NCI-H2227 treated with DMSO at 0.1 percent for 48 hours (cell line): ENCODE measurements at places on chromosomes 11 and 22.
A peak's percentile ranks its signal among the peaks of the same experiment; 100 is the strongest.

- no peak for DNase-seq
Observed at GRCh38 chr22:35971456-35972119, 57.0 kb downstream of the RBFOX2 start.

DNA sequence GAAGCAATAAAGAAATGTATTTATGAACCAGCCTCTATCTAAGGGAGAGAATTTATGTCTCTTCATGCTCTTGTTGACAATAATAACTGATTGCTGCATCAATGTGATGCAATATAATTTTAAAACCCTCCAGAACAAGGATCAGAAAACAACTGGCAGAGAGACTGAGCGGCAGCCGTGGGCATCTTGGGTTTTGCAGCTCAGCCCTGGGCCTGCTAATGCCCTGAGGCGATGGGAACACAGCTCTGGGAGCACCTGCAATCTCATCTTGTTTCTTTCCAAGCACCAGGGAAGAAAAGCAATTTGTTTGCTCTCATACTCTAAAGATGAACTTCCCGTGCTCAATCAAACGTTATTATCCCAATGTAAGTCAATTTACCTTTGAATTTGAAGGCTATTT lies 245.7 kb downstream of the ST3GAL4 start:
- DNase-seq, result no peak

GRCh38 chr22:47786650-47787290 lies 1024.3 kb downstream of the TBC1D22A start:
- DNase-seq, result no peak

- no peak for DNase-seq
Observed at GRCh38 chr11:95435628-95436353, 204.8 kb upstream of the SESN3 start.

- DNase-seq, result no peak
Observed at GRCh38 chr11:35402751-35403660, 16.4 kb downstream of the SLC1A2 start.

GRCh38 chr22:50729391-50730012 lies 8.5 kb upstream of the ACR start:
- DNase-seq, result no peak

DNA sequence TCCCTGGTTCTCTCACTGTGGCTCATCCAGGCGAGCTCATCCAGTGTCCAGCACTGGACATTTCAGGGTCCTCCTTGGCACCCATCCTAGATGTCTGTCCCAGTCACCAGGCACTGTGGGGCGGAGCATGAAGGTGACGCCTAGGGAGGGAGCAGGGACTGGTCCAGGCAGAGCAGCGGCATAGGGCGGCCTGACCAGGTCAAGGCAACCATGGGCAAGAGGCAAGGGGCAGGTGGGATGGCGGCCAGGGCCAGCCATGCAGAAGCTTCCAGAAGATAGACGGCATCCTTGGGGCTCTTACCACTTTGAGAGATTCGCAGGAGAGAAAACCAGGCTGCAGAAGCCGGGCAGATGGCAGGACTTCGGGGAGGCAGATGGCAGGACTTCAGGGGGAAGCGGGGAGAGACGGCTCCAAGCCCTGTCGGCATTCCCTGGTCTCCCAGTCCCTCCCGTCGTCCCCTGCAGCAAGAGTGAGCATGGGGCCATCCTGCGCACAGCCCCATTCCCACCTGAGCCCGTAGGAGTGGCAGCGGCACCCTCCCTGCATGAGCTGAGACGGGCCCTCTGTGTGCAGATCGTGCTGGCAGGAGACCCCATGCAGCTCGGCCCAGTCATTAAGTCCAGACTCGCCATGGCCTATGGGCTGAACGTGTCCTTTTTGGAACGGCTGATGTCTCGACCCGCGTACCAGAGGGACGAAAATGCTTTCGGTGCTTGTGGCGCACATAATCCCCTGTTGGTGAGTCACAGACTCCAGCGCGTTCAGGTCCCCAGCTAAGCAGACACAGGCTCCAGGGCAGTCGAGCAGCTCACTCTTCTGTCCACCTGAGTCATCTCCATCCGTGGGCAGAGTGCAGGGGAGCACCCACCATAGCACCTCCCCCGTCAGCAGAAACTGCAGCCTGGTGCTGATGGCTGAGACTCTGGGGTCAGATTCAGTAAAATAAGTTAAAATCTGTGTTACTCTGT lies 20.1 kb upstream of the PANX2 start:
- no peak for DNase-seq

- DNase-seq, result no peak
Observed at GRCh38 chr11:33630936-33631748, 69.5 kb downstream of the C11orf91 start.

GRCh38 chr11:100673063-100673462 lies 14.0 kb upstream of the ARHGAP42 start:
- DNase-seq, result no peak

- DNase-seq, result peak; percentile 33
Observed at GRCh38 chr11:17752144-17752543, 17.6 kb downstream of the KCNC1 start.

GRCh38 chr22:30396871-30397655 lies at the start of gene SEC14L2:
TSS of gene SEC14L2 (plus strand) at chr22:30397018. CDS start at chr22:30397117, 99 bp downstream.
- DNase-seq, result peak; percentile 29

DNA sequence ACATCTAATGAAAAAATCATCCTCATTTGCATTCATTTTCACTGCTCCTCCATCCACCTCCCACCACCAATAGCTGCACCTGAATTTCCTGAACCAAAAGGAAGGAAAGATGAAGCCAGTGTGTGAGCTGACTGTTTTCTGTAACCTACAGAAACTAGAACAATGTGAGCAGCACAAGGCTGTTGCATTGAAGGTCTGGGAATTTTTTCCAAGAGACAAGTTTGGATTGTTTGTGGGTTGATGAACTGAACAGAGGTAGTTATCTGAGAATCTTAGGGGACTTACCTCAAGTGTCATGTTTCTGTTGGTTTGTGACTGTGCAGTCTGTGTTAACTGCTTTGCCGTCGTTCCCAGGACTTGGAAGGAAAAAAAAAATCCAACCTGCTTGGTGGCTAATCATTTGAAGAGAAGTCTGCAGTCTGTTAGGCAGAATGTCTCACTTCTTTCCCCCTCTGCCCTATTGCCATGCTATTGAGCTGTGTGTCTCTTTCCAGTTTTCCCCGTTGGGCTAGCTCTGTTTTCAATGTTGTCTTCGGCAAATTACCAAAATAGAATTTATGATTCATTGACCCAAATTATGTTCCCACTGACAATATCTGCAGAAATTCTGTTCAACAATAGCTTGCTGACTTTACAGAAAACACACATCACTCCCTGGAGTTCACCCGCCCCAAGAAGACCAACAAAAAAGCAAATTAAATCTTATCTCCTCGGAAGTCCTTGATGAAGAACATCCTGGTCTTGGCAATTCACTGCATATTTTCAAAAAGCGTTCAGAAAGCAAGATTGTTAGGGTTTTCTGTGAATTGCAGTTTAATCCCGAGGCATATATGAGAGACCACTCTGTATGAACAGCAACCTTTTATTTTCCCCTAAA lies 76.0 kb downstream of the SC5D start:
- no peak for DNase-seq

- no peak for DNase-seq
Observed at GRCh38 chr22:24968066-24968561, 15.6 kb downstream of the KIAA1671 start.

- DNase-seq, result no peak
Observed at GRCh38 chr11:60989093-60989650, 17.7 kb downstream of the CD6 start.
